Mononuclear cell (primary cell): ENCODE measurements at places on chromosomes 3 and 15. TPM values are rescaled to one million over a fixed set of nuclear protein-coding genes. Genes with fewer than 3 reads are reported as not detected.

Gene FAM107A
- total RNA-seq, result not detected

Gene SKOR1
- total RNA-seq, result 1.9 TPM

Gene FAM3D
- total RNA-seq, result not detected

Gene C3orf49
- total RNA-seq, result not detected

Gene ADAMTS9
- total RNA-seq, result not detected

Gene SERINC4
- not detected for total RNA-seq

Gene IGDCC3
- not detected for total RNA-seq

Gene DBR1
- total RNA-seq, result 16.0 TPM

Gene ZNF280D
- 29.9 TPM for total RNA-seq

Gene DALRD3
- total RNA-seq, result 16.3 TPM
